NCI-H226 (cell line): ENCODE measurements at places on chromosomes 12 and 14.
A peak's percentile ranks its signal among the peaks of the same experiment; 100 is the strongest.

DNA sequence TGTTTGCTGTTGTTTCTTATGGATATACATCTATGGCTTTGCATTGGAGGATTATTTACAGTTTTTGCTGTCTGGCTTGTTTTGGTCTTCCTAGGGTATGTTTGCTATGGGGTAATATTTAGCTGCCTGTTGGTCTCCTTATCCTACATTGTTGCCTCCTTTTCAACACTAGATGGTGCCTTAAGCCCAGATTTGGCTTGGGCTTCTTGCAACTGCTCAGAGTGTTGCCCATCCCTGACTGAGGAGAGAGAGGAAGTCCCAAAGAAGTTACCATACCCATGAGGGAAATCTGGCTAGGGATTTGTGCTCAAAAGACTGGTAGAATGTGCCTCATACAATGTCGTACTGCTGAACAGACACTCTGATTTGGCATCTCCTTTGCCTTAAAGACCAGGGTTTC lies 94.6 kb upstream of the MUCL1 start:
- peak; percentile 32 for DNase-seq

- no peak for DNase-seq
Observed at GRCh38 chr12:132056320-132056719, 87.8 kb downstream of the DDX51 start.

DNA sequence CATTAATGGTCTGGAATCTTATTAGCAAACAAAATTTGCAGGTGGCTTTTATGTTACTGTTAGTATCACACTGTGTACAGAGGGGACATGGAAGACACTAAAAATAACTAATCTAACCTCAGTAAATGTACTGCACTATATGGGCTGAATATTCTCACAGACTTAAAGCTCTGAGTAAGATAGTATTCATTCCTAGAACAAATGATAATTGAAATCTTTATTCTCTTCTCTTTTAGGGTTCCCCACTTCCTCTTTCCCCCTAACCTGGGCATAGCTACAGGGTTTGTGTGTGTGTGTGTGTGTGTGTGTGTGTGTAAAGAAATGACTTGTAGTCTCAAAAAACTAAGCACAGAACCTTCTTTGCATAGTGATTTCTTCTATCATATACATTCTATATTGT lies 21.4 kb upstream of the HECTD1 start:
- DNase-seq, result no peak

GRCh38 chr14:76727384-76727783 lies 33.9 kb upstream of the VASH1 start:
- no peak for DNase-seq

DNA sequence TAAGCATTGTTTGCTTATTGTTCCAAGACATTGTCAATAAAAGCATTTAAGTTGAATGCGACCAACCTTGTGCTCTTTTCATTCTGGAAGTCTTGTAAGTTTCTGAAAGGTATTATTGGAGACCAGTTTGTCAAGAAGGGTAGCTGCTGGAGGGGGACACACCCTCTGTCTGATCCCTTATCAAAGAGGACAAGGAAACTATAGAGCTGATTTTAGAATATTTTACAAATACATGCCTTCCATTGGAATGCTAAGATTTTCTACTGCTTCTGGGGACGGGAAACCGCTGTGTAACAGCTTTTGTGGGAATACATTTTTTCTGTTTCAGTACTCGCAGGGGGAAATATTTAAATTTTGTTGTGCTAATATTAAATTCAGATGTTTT lies 3.5 kb downstream of the FOS start:
- DNase-seq, result no peak

- no peak for DNase-seq
Observed at GRCh38 chr12:124551268-124552144, 15.9 kb downstream of the NCOR2 start.

GRCh38 chr12:68240975-68241374 lies 12.4 kb downstream of the IL22 start:
- no peak for DNase-seq

DNA sequence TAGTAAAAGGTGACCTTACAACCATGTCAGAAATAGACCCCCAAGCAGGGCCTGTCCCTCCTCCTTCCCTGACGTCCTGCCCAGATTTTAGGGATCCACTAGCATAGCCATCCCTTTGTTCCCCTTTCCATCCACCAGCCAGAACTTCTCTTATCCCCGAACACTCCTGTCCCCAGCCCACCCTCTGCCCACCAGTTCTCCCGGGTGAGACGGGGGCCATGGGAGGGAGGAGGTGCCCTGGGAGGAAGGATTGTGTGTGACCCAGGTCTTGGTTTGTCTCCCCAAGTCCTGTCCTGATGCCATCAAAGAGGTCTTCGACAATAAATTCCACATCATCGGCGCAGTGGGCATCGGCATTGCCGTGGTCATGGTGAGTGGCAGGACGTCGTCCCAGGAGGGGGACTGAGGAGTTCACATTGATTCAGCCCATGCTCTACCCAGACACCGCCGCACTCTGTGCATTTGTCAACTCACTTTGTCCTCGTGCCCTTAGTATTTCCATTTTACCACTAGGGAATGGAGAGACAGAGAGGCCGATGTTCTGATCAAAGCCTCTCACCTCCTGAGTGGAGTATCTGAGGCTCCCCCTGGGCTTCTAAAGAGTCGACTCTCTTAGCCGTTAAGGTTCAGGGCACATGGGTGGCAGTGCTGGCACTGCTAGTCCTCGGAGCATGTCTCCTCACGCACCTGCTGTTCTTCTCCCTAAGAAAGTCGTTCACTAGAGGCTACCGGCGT lies 35.9 kb downstream of the CD9 start:
- DNase-seq, result no peak

GRCh38 chr12:127360580-127360979 lies 906.4 kb upstream of the TMEM132C start:
- no peak for DNase-seq

- DNase-seq, result no peak
Observed at GRCh38 chr14:90381011-90381786, 15.6 kb upstream of the CALM1 start.

- no peak for DNase-seq
Observed at GRCh38 chr14:56133547-56133946, 15.3 kb downstream of the PELI2 start.

- DNase-seq, result no peak
Observed at GRCh38 chr12:120402217-120402616, 33.3 kb upstream of the MSI1 start.

DNA sequence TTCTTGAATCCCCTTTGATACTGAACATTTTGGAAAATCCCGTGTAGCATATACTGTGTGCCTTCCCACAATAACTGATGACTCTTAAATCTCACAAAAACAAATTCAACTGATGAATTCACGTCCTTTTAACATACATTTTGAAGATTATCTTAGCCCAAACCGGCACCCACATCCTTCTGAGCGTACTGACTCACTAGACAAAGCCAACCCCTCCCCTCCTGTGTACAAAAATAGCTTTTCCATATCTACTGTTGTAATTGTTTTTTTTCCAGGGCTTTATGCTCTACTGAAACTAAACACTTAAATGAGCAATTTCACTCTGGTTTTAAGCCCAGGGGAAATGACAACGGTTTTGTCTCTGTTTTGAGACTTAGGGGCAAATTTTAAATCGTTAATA lies 109.4 kb upstream of the ATF7IP start:
- peak; percentile 18 for DNase-seq

- peak; percentile 49 for DNase-seq
Observed at GRCh38 chr14:53539489-53540126, 386.5 kb upstream of the DDHD1 start.

- peak; percentile 87 for DNase-seq
Observed at GRCh38 chr12:124625867-124626675, 58.7 kb upstream of the NCOR2 start.

GRCh38 chr12:92259291-92259690 lies 113.6 kb upstream of the BTG1 start:
- DNase-seq, result no peak

DNA sequence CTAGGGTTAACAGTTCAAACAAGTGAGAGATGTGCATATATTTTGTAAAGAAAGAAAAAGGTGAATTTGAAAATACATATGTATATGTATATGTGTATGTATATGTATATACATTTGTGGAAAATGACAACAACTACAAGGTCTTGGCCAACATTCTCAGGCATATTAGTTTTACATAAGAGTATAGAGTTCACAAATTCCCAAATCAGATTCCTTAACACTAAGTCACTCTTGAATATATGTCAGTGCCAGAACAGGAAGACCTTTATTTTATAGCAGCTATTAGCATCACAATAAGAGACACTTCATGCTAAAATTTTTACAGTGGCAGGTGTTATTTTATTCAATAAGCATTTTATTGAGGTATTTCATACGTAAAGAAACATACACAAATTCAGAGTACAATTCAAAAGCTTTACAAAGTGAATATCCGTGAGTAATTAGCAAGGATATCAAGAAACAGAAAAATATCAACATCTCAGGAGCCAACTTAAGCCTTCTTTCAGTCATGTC lies 179.7 kb downstream of the SLC6A15 start:
- DNase-seq, result no peak

GRCh38 chr14:68983191-68983590 lies 4.1 kb upstream of the ACTN1 start:
- no peak for DNase-seq

DNA sequence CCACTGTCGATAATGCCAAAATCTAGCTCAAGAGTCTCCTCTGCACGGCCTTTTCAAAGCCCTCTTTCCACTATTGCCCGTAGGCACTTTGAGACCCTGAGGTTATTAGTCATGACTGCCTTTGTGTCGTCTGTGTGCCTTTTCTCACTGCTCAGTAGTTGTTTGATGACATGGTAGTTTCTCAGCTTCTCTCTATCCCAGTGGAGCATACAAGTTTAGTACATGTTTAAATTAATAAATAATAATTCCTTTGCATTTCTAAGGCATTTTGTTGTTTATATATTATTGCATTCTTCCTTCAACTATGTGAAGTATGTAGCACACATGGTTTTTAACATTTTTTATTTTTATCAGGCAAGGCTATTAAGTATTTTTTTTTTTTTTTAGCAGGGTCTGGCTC lies 458.1 kb downstream of the PCNX1 start:
- DNase-seq, result no peak

DNA sequence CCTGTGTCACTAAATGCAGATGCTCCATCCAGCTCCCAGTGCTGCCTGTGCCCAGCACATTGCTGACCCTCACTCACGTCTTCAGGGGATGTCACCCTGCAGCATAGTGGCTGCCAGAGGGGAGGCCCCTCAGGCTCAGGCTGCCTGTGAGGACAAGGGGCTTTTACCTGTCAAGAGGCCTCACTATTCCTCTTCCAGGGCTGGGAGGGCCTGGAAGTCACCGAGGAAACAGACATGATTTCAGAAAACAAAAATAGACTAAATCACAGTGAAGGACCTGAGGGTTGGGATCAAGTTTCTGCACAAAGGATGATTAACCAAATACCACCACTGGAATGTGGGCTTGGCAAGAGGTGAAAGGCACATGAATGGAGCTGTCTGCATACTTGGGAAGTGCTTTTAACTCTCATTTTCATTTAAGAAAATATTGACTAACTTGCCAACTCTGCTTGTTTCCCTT lies 1202.3 kb downstream of the BCL11B start:
- DNase-seq, result no peak

GRCh38 chr12:2229661-2230539 lies 177.1 kb downstream of the CACNA1C start:
- DNase-seq, result no peak

DNA sequence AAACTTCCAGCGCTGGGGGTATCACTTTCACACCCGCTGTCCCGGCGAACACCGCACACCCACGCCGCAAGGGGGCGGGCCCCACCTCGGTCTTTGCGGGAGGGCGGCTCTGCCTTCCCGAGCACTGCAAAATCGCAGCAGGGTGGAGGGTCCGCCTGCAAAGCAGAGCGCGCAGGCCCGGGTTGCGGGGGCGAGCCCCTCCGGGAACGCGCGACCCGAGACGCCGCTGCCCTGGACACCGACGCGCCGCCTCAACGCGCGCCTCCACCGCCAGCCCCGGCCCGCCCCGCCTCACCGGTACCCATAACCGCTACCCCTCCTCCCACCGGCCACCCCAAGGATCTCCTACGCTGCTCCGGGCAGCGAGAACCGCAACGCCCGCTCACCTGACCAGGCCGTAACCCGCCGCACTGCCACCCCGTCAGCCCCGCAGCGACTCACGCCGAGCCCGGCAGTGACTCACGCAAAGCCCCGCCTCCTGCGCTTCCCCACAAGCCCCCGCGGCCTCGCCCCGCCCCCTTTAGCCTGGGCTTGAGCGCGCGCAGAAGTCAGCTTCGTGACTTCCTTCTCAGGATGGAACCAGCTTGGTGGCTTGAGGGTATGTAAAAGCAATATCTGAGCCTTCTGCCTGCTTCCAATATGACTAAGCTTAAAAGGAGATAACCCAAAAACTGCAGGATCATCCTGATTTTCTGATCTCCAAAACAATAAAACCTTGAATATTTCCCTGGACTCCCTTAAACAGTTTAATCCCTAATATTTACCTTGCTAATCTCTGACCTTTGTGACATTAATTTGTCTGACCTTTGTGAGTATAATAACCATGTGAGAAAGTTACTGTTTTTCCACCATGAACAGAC lies at the start of gene RPAP3:
RPAP3 (minus strand) TSS at position 465 of the 860 bp plus-strand sequence. CDS start 3,190 bp downstream, outside the sequence.
- peak; percentile 92 for DNase-seq

DNA sequence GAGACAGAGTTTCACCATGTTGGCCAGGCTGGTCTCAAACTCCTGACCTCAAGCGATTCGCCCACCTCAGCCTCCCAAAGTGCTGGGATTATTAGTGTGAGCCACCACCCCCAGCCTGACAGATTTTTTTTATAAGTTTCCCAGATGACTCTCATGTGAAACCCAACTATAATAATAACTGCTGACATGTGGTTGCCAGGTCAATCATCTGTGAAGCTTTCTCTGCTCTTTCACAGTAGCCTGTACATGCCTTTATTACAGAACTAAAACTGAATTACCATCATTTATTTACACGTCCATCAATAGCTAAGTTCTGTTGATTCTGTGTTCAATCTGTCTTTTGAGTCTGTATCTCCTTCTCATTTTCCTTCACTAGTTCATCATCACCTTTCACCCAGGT lies 218.5 kb downstream of the RPS29 start:
- DNase-seq, result no peak

DNA sequence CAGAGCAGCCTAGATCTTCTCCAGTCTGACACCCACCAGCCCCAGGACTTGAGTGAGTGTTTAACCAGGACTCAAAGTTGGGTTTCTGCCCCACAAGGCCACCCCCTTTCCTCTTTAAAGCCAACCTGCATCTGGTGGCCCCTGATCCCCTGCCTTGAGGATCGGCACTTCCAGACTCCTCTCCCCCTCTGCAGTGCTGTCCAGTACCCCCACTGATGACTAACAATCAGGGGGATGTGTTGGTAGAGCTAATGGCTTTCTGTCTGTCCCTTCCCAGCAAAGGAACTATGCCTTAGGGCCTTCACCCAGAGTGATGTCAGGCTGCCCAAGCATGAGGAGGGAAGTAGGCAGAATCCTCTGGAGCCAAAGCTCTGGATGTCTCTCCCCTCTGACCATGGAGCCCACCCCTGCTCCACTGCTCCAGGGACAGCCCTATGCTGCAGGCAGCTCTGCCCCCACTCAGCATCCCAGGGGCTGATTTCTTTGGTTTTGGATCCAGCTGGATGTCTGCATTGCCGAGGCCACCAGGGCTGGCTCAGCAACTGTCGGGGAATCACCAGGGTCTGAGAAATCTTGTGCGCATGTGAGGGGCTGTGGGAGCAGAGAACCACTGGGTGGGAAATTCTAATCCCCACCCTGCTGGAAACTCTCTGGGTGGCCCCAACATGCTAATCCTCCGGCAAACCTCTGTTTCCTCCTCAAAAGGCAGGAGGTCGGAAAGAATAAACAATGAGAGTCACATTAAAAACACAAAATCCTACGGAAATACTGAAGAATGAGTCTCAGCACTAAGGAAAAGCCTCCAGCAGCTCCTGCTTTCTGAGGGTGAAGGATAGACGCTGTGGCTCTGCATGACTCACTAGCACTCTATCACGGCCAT lies 42.9 kb downstream of the DAD1 start:
- DNase-seq, result no peak
